H4 (cell line): ENCODE measurements at places on chromosomes 11 and 22. TPM values are rescaled to one million over a fixed set of nuclear protein-coding genes. Genes with fewer than 3 reads are reported as not detected.

- DNase-seq: no peak
Observed at GRCh38 chr11:926341-926916, 759 bp downstream of the AP2A2 start.

ESAM gene
- total RNA-seq: 0.33 TPM in 1 of 2 replicates, not detected in the other

- no peak for DNase-seq
Observed at GRCh38 chr11:107743191-107743590, 31.3 kb upstream of the SLN start.

- DNase-seq: no peak
Observed at GRCh38 chr11:86495351-86495750, 120.7 kb downstream of the CCDC81 start.

SCGB1D2 gene
- not detected in 2 replicates for total RNA-seq

- DNase-seq: no peak
Observed at GRCh38 chr11:17184882-17185587, 22.8 kb downstream of the PIK3C2A start.

DNA sequence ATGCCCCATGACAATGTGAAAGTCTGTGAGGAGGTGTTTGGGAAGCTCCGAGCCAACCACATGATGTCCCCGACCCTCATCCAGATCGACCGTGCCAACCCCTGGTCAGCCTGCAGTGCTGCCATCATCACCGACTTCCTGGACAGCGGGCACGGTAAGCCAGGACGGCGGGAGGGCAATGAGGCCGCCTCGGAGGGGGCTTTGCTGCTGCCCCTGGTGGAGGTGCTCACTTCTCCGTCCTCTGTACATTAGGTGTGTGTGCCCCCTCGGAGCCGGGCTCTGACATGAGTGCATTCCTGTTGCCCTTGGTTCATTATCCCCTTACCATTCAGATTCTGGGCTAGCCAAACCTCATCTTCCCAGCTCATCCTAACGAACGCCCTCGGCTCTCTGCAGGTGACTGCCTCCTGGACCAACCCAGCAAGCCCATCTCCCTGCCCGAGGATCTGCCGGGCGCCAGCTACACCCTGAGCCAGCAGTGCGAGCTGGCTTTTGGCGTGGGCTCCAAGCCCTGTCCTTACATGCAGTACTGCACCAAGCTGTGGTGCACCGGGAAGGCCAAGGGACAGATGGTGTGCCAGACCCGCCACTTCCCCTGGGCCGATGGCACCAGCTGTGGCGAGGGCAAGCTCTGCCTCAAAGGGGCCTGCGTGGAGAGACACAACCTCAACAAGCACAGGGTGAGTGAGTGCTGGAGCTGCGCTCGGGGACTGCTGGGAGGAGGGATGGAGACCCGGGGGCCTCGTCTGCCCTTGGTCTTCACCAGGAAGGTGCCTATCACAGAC, 13.8 kb downstream of the ADAMTS15 start:
- DNase-seq: no peak

GRCh38 chr22:24335496-24335895, 64.9 kb downstream of the SPECC1L start:
- DNase-seq: no peak

- no peak for DNase-seq
Observed at GRCh38 chr11:75856912-75857311, 41.9 kb downstream of the UVRAG start.

SPDYC gene
- total RNA-seq: not detected in 2 replicates

- DNase-seq: no peak
Observed at GRCh38 chr11:96186806-96187205, 156.2 kb downstream of the MAML2 start.
